NT2/D1 (cell line): ENCODE measurements at places on chromosomes 7 and 10.

DNA sequence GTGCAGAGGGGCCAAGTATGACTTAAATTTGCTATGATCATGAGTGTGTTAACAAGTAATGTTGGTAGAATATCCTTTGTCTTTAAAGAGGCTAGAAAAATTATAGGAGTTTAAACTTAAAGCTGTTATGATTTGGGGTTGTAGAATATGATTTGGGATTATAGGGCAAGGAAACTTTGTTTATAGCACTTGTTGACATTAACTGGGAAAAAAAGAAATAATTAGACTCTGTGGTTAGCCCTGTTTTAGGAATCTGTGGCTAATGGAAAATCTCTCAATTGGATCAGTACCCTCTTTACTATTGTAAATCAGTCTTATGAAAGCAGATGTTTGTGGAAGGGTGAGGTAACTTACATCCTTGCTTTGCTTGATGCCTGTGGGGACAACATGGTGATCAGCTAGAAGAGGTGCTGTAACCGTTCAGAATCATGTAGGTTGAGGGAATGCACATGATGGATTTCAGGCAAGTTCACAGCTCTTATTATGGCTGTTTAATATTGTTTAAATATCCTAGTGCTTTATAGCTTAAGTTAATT is 11.1 kb downstream of the ING3 start:
- DNase-seq, result no peak

- DNase-seq, result no peak
Observed at GRCh38 chr7:82598958-82599357, 155.4 kb upstream of the CACNA2D1 start.

- DNase-seq, result no peak
Observed at GRCh38 chr7:10468908-10469307, 504.8 kb upstream of the PHF14 start.

GRCh38 chr7:28315565-28316410 is 96.5 kb upstream of the CREB5 start:
- DNase-seq, result no peak

DNA sequence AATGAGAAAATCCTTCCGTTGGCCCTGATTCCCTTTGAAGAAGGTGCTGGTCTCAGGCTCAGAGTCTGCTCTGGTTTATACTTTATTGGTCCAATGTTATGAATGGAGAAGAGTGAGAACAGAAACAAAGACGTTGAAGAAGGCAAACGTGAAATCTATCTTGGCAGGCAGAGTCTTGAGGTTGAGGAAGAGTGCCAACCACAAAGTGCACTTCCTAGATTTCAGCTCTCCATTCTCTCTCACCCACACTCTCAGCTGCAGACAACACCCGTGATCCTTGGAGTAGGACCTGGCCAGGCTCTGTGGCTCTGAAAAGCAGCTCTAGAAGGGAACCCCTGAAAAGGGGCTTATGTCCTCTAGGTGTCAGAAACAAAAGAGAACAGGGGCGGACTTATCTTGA is 128.9 kb upstream of the PLXNA4 start:
- no peak for DNase-seq

DNA sequence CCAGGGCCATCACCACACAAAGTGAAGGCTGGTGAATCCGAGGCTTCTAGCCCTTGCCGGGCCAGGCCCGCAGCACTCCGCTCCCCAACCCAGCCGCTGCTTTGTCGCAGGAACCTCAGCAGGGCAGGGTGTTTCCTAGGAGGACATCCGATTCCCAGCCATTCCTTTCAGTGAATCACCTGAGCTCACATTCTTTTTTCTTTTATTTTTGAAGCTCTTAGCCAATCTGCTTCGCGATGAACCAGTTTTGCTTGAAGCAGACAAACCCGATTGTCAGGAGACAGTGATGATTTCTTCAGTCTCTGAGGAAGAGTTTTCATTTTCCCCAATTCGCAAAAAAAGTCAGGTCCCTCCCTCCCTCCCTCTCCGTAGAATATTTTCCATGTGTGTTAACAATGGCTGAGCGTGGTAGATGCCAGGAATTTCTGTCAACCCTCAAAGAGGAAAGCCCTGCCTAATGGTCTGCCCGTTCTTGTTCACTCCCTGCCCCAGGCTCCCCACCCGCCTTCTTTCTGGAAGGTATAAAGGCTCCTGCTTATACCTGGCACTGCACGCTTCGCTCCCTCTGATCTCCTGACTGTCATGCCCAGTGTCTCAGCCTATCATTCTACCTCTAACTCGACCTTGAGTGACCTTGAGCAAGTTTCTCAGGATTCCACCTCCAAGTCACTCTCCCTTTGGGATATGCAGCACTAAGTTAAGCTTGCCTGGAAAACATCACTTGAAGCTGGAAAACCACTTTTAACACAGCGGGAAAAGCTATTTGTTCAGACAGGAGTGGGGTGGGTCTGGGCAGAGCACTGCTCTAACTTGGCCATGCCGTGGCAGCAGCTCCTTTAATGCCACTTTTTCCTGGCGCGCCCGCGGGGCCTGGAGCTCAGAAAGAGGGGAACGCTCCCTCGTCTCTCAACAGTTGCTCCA is 35.1 kb downstream of the EGFR start:
- no peak for DNase-seq

- peak; percentile 8 for DNase-seq
Observed at GRCh38 chr10:47031211-47031900, 120.1 kb downstream of the PTPN20 start.

DNA sequence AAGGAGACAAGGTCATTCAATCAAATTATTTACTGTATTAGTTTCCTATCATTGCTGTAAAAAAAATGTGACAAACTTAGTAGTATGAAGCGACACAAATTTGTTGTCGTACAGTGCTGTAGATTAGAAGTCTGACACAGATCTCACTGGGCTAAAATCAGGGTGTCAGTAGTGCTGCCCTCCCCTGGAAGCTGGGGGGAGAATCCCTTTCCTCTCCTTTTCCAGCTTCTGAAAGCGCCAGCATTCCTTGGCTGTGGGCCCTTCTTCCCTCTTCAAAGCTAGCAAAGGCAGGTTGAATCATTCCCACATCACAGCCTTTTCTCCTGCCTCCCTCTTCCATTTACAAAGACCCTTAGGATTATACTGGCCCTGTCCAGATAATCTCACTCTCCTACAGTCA is 28.0 kb downstream of the VPS41 start:
- no peak for DNase-seq

DNA sequence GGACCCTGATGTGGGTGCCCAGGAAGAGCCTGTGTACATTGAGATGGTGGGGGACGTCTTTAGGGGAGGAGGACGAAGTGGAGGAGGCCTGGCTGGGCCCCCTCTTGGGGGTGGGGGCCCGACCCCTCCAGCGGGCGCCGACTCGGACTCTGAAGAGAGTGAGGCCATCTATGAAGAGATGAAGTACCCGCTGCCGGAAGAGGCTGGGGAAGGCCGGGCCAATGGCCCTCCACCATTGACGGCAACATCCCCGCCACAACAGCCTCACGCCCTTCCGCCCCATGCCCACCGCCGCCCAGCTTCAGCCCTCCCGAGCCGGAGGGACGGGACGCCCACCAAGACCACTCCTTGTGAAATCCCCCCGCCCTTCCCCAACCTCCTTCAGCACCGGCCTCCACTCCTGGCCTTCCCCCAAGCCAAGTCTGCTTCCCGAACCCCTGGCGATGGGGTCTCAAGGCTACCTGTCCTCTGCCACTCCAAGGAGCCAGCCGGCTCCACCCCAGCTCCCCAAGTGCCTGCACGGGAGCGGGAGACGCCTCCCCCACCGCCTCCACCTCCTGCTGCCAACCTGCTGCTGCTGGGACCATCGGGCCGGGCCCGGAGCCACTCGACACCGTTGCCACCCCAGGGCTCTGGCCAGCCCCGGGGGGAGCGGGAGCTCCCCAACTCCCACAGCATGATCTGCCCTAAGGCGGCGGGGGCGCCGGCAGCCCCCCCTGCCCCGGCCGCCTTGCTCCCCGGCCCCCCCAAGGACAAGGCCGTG is 4.8 kb downstream of the NYAP1 start:
- no peak for DNase-seq

DNA sequence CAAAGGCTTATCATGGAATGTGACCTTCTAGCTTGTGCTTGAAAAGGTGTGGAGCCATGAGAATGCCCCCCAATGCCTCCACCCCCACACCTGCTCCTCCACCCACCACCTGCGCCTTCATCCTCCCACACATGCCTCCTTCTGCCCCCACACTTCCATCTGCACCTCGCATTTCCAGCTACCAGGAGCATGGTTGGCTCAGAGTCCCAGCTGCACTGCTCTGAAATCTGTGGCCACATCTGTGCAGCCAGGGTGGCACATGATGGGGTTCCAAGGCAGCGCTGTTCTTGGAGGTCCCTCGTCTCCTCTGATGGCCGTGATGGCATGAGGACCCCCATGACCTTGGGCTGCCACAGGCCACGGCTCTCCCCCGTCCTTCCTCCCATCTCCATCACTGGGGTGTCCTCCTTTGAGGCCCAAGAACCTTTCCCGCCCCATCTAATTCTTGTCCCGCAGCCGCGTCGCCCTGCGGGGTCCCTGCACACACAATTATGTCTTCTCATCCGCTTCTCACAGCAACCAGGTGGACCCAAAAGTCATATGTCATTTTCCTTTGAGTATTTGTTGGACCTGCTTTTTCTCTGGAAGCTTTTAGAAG is 40.6 kb upstream of the CNPY1 start:
- no peak for DNase-seq

DNA sequence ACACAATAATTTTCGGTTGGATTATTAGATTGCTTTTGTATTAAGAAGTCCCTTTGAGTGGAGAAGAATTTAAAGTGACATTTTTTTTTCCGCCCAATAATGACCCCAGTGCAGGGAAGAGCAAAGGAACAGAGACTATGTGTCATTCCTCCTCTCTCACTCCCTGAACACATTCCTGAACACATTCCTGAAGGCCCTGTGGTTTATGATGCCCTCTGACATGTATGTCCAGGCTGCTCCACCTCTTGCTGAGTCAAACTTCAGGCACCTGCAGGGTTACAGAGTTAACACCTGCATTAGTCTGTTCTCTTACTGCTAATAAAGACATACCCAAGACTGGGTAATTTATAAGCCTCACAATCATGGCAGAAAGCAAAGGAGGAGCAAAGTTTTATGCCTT is 704.0 kb upstream of the LRRN3 start:
- DNase-seq, result no peak

- DNase-seq, result no peak
Observed at GRCh38 chr10:95661818-95662217, 5.3 kb upstream of the ALDH18A1 start.

- no peak for DNase-seq
Observed at GRCh38 chr7:150620061-150620460, 12.1 kb downstream of the GIMAP6 start.

GRCh38 chr7:311131-311680 is 21.2 kb downstream of the FOXL3 start:
- DNase-seq, result no peak
